ENCODE measurements at places on chromosomes 7 and 10. TPM values are rescaled to one million over a fixed set of nuclear protein-coding genes. Genes with fewer than 3 reads are reported as not detected.

The CPXM2 gene
- not detected for polyA plus RNA-seq

The HGF gene
- 0.53 TPM for polyA plus RNA-seq

The CTAGE15 gene
- polyA plus RNA-seq = not detected

The CREB5 gene
- 0.40 TPM for polyA plus RNA-seq

The CRHR2 gene
- polyA plus RNA-seq = not detected

The TUBAL3 gene
- not detected for polyA plus RNA-seq

The MKX gene
- not detected for polyA plus RNA-seq

The SCD gene
- 1.9 TPM for polyA plus RNA-seq

The PILRA gene
- polyA plus RNA-seq = 0.92 TPM

The PLCE1 gene
- 0.41 TPM for polyA plus RNA-seq

GRCh38 chr10:44245601-44245938, 139.3 kb downstream of the CXCL12 start:
- no peak for DNase-seq

GRCh38 chr10:133391761-133392518, 2.0 kb upstream of the MTG1 start:
- DNase-seq = peak; percentile 51

DNA sequence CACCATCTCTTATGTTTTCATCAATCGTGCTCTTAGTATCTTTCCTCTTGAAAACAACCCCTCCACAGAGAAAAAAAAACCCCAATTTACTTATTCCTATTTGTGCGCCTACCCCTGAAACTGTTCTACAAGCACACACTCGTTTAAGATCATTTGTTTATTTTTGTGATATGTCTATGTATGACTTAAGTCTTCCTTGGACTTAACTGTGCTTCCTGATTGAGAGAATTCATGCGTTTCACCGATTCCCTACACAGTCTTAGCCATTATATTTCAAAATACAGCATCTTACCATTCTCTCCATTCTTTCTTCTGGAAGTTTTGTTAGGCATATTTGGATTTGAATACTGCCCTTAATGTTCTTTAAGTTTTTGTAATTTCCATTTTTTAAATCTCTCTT, 159.4 kb downstream of the MLLT10 start:
- DNase-seq = no peak

DNA sequence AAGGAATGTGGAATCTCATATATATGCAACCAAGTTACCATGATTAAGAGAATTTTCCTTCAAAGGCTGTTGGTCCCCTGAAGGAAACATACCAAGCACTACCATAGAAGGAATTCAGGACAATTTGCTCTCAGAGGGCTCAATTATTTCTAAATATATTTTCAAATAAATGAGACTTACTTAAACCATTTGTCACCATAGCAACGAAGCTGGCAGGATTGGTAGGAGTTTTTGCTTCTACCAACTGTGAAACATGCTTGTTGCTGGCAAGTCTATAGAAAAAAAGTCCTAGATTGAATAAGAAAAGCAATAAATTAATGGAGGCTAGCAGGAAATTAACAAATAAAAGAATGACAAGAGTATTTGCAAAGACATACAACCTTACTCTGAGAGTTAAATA, 156.9 kb upstream of the NPSR1 start:
- DNase-seq = no peak

DNA sequence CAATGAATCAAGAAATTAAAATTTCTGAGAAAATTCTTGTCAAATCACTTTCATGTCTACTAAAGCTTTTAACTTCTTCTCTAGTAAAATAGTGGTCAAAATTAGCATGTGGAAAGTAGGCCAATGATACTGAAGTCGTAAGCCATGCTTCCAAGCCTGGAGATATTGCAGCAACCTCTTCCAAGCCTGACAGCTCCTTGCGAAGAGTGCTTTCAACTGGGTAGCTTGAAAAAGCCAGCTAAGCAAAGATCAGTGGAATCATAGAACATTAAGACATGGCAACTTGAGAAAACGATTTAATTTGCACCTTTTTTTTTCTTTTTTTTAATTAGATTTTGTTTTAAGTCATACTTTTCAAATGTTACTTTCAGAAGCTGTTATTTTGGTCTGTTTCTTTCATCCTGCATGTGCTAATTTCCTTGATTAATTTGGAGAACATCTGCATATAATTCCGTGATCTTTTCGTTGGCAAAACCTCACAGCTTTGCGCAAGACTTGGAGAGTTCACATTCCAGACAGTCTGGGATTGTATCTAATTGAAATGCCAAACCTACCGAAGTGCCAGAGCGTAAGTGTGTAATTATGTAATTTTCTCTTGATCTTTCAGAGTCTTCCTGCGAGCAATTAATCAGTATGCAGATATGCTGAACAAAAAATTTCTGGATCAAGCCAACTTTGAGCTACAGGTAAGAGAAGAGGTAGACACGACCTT, 142.2 kb upstream of the INSYN2A start:
- DNase-seq = no peak

GRCh38 chr7:146961617-146962016, 845.0 kb downstream of the CNTNAP2 start:
- DNase-seq = no peak

- DNase-seq = no peak
These were observed 51.5 kb downstream of the TCERG1L start for GRCh38 chr10:131260031-131260430.

DNA sequence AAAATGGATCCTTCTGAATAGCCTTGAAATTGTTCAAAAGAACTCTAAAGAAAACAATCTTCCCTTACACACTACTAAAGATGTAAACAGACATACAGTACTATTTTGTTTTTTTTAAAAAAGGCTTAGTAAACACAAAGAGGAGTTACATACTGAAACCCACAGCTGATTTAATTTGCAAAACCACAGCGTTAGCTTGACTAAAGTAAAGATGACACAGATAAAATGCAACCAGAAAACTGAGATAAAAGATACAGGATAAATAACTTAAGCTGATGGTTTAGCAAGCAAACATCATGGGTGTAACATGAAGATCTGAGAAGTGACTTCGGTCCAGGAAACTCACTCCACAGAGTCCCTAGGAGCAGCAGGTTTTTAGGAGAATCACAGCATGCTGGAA, 21.8 kb downstream of the PRKCQ start:
- DNase-seq = no peak

DNA sequence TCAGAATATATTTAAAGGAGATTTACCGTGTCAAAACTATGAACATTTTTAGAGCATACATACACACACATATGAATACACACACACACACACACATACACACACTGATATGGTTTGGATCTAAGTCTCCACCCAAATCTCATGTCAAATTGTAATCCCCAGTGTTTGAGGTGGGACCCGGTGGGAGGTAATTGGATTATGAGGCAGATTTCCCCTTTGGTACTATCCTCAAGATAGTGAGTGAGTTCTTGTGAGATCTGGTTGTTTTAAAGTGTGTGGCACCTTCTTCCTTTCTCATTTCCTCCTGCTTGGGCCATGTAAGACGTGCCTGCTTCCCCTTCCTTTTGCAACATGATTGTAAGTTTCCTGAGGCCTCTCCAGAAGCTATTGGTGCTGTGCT, 515.0 kb upstream of the ZMIZ1 start:
- DNase-seq = no peak

DNA sequence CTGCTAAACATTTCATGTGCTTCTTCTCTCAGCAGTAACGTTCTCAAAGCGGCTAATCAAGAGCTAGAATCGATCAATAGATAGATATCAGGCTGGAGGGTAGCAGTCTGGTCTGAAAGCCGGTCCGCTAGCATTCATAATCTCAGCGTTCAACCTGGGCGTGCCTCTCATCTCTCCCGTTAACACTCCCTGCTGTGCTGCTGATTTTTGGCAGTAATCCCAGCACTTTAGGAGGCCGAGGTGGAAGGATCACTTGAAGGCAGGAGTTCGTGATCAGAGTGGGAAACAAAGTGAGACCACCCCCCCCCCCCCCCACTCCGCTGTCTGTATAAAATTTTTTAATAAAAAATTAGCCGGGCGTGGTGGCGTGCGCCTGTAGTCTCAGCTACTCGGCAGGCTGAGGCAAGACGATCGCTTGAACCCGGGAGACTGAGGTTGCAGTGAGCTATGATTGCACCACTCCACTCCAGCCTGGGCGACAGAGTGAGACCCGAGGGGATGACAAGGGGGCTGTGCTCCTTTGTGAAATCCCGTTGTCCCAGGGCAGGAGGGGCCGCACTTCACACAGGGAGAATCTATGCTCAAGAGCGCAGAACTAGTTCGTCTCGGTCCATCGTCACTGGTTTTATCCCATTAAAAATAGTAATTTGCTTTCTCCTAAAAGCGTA, 624 bp upstream of the CEP55 start:
- DNase-seq = peak; percentile 4

DNA sequence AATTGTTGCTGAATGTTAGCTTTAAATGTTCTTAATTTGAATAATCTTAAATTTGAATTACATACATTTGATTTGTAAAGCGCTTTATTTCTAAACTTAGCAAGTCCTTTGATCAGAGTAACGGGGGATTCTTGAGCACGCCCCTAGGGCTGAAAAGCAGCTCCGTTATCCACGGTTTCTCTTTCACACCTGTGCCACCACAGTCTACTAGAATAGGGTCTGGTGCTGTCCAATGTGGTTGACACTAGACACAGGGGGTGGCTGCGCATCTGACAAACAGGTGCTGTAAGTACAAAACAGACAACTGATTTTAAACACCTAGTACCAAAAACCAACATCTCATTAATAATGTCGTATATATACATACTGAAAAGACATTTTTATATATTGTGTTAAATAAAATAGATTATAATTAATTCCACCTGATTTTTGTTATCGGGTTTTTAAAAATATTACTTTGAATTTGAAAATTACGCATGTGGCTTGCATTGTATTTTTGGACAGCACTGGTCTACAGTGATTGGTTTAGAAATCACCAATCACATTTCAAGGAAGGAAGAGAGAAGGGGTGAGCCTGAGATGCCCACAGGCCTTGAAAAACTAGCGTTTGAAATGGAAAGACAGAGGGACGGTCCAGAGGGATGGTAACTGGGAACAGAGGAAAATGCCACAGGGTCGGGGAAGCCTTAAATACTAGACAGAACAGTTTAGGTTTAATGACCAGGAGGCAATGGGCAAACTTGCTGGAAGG, 7.3 kb downstream of the SEPHS1 start:
- DNase-seq = no peak

DNA sequence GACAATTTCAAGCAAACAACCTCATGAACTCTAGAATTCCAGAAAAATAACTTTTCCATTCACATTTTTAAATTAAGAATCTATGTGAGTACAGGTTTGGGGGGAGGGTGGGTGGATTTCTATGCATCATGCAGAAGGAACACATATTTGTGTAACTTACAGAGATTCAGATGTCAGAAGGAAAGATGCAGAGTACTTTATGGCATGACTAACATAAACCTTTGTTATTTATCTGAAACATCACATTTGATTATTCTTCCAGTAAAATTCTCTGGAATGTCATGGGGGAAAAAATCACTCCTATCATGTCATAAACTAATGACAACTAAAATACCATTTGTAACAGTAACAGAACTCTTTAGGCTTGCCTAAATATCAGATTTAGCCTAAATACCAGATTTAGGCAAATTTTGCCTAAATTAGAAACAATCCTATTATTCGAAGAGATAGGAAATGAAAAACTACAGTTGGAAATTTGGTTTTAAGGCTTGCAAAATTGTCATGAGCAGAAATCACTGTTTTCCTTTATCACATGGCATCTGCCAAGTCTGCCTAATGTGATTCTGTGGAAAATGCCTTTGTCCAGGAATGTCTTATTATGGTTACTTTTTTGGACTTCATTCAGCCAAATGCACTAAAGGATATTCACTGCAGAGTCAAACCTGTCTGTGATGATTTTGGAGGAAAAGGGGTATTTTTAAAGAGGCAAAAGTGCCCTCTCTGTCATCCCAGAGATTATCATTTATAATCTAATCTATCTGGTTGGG, 527.7 kb upstream of the CELF2 start:
- DNase-seq = no peak

- DNase-seq = no peak
These were observed 17.2 kb upstream of the MYH16 start for GRCh38 chr7:99255463-99255862.

Data from naive B cell (primary cell).